Upper lobe of left lung (tissue), 6 donors: ENCODE measurements at places on chromosomes 16 and 17.
A peak's percentile ranks its signal among the peaks of the same experiment; 100 is the strongest.

DNA sequence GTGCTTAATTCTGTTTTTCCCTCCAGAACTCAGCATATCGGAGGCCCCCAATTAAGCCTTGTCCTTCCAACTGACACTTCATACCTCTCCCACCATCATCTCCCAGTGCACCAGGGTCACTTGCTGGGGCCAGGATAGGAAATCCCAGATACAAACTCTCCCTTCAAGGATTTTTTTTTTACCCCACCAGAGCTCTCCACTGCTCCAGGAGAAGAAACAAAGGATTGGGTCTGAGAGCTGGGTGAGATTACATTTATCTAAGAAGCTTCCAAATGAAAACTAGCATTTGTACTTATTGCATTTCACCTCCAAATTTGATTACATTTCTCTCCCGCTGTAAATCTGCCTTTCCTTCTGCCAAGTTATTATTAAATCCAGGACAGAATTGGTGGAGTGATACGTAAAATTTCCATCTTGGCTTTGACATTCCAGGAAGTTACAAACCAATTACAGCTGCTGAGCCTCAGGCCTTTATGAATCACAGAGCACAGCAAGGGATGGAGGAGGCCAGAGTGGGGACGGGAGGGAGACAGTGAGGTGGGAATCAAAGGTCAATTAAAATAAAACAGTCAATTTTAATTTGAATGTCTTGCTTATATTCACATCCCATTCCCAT lies 123.5 kb downstream of the USP31 start:
- DNase-seq: no peak

DNA sequence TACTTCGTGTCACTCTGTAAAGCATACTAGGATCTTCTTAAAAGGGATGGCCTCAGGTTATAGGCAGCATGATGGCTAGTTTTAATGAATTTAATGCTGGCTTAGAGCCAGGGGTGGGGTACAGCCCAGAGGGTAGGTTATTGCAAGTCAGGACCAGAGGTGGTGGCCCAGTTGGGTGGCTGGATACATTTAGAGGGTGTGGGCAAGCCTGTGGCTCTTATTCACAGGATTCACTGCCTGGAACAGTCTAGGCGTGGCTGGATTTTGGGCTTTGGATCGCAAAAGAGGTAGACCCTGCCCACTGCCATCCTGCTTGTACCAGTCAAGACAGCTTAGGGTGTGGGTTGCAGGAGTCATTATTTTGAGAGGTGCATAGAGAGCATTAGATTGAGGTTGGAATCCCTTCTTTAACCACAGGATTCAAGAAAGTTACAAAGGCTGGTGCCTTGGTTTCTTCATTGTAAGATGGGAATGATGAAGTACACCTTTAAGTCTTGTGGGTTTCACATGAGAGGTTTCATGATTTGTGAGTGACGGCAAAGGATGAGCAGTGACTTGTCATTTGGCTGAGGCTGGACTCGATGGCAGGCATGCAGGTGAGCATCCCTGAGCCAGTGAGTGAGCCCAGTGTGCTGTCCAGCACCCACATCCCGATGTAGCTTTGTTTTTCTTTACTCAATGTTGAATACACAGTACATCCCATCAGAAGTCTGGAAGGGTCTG lies 85.2 kb downstream of the KSR1 start:
- no peak for DNase-seq

DNA sequence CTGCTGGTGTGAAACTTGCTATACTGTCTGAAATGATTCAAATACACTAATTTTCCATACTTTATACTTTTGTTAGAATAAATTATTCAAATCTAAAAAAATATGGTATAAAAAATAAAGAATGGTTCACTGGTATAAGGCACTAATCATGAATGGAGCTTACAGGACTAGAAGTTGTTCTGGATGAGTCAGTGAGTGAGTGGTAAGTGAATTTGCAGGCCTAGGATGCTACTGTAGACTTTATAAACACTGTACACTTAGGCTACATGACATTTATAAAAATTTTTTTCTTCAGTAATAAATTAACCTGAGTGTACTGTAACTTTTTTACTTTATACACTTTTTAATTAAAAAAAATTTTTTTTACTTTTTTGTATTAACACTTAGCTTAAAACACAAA lies 95.5 kb downstream of the MAP2K4 start:
- DNase-seq: no peak

GRCh38 chr17:37847811-37848331 lies 76.3 kb upstream of the TBC1D3K start:
- no peak for DNase-seq

- DNase-seq: no peak
Measured at GRCh38 chr17:31608659-31609254, 217.3 kb downstream of the RAB11FIP4 start.

- no peak for DNase-seq
Measured at GRCh38 chr17:49290690-49291359, 60.2 kb upstream of the PHOSPHO1 start.

GRCh38 chr17:58352596-58353388 lies 791 bp upstream of the SUPT4H1 start:
- peak; percentile 52 for DNase-seq

DNA sequence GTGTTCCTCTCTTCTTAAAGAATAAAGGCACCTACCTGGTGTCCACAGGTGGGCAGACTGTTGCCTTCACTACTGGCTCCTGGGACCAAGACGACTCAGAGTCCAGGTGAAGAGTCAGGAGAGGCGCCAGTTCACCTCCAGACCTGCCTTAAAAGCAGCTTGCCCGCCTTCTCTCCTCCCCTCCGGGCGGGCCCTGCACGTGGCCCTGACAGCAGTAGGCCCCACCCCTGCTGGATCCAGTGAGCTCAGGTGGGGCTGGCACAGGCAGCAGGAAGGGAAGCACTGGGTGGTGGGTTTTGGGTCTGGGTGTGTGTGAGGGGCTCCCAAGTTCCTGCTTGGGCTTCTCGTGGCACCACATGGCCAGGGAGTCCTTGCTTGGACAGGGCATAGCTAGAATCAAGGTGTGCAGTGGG lies at the start of gene TNS4:
Gene TNS4, minus strand, starts transcription at position 125 of the 413 bp plus-strand sequence. CDS start 5,198 bp downstream, outside the sequence.
- no peak for DNase-seq

GRCh38 chr16:58515871-58516767 lies 802 bp downstream of the SETD6 start:
- DNase-seq: peak; percentile 89
